Gastroesophageal sphincter (tissue), 4 donors: ENCODE measurements at places on chromosomes 3 and 15. TPM values are rescaled to one million over a fixed set of nuclear protein-coding genes. Genes with fewer than 3 reads are reported as not detected.

Gene NFKBIZ
- 87.0 TPM for total RNA-seq

GRCh38 chr3:134713671-134714070, 62.8 kb upstream of the KY start:
- no peak for ATAC-seq

DNA sequence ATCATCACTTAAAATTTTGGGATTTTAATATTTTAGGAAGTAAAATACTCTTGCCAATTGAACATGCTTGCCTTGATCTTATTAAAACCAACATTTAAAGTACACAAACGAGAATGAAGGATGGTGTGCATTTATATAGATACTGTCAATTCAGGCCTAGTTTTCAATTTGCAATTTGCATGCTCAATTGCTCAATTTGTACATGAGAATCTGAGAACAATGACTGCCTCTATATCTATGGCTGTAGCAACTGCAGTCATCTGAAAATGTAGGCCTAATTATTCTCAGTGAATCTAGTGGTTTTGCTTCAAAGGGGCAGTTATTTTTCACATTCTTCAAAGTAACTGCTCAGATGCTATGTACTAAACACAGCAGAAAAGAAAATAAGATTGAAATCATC, 18.8 kb downstream of the ZBBX start:
- ATAC-seq, result no peak

Gene CSPG4
- 166 TPM for total RNA-seq

GRCh38 chr3:153242896-153243295, 80.9 kb downstream of the RAP2B start:
- no peak for ATAC-seq

GRCh38 chr15:53520996-53521395, 238.5 kb downstream of the WDR72 start:
- no peak for ATAC-seq

DNA sequence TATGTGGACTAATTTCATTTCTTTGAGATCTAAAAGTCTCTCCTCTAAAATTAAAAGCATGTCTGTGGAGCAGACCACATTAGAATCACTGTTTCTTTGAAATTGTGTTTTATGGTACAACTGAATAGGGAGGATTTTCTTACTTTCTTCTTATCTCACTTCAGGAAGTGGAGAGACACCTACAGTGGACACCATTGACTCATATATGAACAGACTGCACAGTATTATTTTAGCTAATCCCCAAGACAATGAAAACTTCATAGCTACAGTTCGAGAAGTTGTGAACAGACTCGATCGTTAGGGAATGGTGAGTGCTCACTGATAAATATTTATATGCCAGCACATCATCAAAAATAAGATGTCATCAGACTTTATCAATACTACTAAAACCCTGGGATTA, 58.3 kb downstream of the HMG20A start:
- no peak for ATAC-seq

GRCh38 chr15:29904757-29905417, 82.6 kb upstream of the TJP1 start:
- ATAC-seq, result no peak

Gene SRGAP3
- 4.4 TPM for total RNA-seq

DNA sequence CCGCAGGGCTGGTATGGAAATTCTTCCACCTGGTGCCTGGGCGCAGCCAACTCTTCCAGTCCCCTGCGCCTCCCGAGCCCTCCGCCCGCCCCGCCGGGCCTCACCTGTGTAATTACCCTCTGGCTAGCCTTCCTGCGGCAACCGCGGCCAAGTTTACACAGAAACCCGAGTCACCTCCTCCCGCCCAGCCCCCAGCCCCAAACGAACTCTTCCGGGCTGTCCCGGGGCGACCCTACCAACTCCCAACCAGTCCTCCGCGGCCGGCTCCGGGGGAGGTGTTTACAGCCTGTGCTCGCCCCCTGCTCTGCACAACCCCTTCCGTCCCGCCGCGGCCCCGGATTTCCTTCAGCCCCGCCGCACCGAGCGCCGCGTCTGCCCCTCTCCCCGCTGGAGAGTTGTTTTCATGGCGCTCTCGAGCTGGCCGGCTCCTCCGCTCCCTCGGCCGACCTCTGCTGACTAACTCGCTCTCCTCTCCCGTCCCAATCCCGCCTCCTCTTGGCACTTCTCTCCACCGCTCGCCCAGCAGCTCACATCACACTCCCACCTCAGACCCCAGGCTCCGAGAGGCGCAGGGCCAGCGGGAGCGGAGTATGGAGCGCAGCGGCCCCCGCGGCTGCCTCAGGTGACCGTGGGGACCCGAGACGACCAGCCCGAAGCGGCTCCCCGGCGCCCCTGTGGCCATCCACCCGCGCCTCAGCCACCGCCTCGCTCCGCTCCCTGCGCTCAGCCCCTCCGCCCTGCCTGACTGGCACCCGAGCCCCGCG, 538 bp downstream of the ATOSA start:
- ATAC-seq, result peak; percentile 78
